ENCODE measurements at places on chromosomes 1 and 21. TPM values are rescaled to one million over a fixed set of nuclear protein-coding genes. Genes with fewer than 3 reads are reported as not detected.

The BATF3 gene
- not detected for total RNA-seq

The OR10J1 gene
- not detected for total RNA-seq

The SLFNL1 gene
- 0.16 TPM for total RNA-seq

GRCh38 chr1:37410815-37411214, 63.6 kb upstream of the ZC3H12A start:
- DNase-seq, result no peak

DNA sequence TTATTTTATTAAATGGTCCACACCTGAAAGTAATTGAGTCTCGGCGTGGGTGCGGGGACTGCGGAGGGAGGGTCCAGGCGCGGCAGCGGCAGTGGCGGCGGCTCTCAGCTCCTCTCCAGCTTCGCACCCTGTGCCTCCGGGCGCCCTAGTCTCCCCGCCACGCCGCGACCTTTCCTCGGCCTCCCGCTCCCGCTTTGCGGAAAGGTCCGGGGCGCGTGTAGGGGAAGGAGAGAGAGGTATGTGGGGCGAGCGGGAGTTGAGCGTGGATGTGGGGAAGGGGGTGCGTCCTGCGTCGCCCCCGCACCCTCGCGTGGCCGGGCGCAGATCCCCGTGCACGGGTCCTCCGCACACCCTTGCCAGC, 13.4 kb upstream of the ALX3 start:
- no peak for DNase-seq

DNA sequence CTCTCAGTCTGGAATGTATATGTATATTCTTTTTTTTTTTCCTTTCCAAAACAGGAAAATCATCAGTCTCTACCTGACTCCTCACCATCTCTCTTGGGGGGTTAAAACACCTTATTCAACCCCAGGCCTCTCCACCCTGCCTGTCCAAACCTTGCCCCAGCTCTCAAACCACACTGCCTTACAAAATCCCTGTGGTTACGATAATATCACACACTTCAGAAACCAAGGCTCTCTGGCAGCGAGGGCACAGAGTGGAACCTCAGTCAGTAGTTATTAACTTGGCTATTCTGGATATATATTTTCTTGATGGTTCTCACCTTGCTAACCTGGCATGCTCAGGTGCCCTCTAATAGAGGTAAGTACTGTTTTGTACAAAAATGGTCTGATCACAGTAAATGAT, 24.7 kb downstream of the KIAA0040 start:
- DNase-seq, result no peak
